Omental fat pad (tissue), 4 donors: ENCODE measurements at places on chromosomes 7 and 10. TPM values are rescaled to one million over a fixed set of nuclear protein-coding genes. Genes with fewer than 3 reads are reported as not detected.

- no peak for DNase-seq
Observed at GRCh38 chr7:98283887-98284222, 2.4 kb downstream of the BRI3 start.

DNA sequence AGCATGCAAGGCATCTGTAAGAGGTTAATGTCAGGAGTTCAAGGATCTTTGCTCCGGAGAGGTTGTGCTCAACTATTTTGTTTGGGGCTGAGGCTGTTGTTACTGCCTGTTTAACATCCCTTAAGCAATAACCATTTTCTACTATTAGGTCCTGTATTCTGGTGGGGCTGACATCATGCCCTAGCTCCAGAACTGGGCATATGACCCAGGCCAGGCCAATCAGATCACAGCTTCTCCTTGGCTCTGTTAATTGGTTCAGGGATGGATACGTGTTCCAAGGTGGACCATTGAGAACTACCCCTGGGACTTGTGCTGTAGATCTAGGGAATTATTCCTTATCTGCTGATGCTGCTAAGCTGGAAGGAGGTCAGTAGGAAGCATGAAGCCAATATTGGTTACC is 67.0 kb downstream of the SYPL1 start:
- DNase-seq, result no peak

The MUC12 gene
- not detected for total RNA-seq

DNA sequence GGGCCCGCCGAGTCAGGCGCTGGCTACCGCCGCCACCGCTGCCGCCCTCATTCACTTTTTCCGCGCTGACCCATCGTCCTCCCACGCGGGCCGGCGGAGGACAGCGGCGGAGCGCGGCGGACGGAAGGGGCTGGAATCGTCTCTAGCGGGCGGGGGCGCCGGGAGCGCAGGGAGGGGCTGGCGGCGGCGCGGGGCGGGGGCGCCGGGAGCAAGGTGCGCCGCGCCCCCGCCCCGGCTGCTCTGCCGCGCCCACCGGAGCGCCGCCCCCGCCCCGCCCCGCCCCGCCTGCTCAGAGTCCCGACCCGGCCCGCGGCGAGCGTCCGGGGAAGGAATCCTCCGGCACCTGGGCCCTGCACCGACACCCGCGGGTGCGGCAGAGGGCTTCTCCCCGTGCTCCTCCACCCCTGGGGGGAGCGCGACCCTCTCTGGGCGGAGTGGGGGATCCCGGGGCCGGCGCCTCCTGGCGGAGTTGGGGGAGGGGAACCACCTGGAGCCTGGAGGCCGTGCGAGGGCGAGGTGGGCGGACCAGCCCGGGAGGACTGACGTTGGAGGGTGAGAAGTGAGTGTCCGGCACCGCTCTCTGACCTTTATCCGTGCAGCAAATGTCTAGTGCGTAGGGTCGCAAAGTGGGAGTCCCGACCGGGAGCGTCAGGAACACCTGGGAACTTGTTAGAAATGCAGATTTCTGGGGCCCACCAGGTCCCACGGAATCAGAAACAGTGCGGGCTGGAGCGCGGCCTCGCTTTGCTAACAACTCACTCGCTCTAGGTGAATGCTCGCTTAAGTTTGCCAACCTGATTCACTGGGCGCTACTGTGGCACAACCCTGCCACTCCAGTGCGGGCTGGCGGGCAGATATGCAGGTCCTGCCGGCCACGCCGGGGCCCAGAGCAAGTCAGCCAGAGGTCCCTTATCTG is at the start of gene COBL:
Gene COBL, minus strand, starts transcription at position 144 of the 916 bp plus-strand sequence. CDS start 176 bp downstream, outside the sequence.
- no peak for DNase-seq

DNA sequence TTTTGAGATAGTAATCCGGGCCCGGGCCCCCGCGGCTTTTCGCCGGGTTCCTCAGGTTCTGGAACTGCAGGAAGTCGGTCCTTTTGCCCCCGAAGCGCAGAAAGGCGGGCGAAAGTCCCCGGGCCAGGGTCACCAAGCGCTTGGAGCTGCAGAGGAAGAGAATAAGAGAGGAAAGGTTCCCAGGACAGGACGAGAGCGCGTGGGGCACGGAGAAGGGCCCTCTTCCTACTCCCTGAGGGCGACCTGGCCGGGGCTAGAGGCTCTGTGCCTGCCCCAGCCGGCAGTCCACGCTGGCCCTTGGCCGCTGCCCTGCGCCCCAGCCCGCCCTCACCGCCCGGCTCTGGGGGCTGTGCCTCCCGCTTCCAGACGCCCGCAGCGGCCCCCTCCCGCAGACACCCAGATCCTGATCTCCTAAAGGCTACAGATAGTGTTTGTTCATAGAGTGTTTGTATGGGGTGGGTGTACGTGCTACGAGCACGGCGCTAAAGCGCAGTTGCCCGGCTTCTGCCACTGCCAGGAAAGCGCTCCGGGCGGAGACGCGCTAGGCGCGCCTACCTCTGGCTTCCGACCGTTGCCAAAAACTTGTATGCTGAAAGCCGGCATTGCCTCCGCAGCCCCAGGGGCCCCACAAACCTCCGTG is 3.2 kb downstream of the HPSE2 start:
- no peak for DNase-seq

The SFRP4 gene
- 3.5 TPM for total RNA-seq

DNA sequence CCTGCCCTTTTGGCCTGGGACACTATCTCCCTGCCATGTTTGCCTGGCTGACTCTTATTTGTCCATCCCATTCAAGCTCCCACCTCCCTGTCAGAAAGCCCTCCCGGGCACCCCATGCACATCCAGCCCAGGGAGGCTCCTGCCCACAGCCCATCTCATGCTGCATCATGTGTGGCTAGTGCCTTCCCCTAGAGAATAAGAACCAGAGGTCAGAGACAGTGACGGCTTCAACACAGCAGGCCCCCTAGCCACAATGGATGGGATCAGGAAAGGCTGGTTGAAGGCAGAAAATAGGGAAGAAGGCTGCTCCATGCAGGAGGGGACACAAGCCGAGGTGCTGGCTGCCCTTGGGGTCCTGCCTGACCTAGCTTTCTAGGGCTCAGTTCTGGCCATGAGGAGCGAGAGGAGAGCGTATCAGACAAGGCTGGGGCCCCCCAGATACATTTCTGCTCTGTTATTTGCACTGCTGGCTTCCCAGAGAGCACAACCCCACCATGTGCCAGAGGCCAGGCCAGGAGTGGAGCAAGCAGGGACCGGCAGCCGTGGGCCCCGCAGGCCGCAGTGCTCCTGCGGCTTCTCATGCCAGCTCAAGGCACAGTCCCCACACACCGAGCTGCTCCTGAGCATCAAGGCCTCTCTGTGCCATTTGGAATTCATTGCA is 161.1 kb upstream of the ZMIZ1 start:
- DNase-seq, result no peak

- no peak for DNase-seq
Observed at GRCh38 chr7:1383398-1384112, 75.7 kb downstream of the MICALL2 start.

DNA sequence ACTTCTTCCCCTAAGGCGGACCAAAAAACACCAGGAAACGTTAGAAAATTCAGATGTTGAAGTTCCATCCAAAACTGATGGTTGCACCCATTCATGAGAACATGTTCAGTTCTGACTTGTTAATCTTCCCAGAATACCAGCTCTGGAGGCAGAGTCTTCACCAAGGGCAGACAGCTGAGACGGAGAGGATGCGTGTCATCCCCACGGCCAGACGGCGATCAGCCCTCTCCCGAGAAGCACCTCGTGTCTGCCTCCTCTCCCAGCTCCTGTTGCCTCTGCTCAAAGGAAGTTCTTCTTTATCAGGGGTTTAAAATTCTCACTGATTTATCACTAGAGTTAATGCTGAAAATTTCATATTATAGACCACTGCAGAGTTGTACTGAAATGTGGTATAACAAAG is 269.7 kb downstream of the ZMYND11 start:
- no peak for DNase-seq

DNA sequence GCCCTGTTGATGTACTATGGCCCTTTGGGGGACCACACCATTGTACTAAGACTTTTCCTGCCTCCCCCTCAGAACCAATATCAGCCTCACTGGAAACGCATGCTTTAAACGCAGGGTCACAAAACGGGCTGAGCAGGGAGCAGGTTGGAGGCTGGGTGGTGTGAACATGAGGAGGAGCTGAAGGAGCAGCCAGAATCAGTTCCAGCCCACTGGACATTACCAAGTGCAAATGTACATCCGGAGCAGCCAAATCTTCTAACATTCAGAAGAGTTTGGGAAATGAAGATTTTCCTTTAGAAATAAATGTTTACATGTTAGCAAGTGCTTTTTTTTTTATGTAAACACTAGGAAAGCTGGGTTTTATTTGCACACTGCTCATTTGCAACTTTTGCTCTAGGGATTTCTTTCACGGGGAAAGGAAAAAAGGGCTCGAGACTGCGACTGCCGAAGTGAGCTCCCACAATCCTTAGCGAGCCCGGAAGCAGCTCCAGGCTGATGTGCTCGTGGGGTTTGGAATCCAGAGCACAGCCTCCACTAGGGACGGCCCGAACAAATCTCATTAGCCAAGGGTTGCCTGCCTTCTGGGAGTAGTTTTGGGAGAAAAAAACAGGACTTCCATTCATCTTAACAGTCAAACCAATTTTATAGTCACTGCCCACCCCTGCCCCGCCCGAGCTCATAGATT is 108.0 kb upstream of the YAE1 start:
- DNase-seq, result no peak
